ENCODE measurements at places on chromosomes 2 and 18.

GRCh38 chr2:127913808-127914457 lies 28.2 kb upstream of the AMMECR1L start:
- DNase-seq = no peak

GRCh38 chr2:96768083-96768561 lies 7.4 kb downstream of the CNNM4 start:
- no peak for DNase-seq

DNA sequence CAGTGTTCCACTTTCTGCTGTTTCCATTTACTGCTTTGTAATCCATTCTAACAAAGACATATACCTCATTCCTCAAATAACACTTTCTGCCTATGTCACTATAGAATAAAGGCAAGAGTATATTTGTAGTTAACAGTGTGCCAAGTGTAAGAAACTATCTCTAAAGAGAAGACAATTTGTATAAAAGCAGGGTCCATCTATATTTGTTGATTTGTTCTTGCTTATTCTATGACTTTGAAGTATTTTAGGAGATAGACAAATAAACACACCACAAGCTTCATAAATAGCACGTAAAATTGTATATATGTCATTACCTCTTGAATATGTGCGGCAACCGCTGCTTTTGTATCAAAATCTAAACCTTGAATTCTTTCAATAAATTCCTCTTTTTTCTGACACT lies 56.0 kb downstream of the CCDC88A start:
- DNase-seq = no peak

DNA sequence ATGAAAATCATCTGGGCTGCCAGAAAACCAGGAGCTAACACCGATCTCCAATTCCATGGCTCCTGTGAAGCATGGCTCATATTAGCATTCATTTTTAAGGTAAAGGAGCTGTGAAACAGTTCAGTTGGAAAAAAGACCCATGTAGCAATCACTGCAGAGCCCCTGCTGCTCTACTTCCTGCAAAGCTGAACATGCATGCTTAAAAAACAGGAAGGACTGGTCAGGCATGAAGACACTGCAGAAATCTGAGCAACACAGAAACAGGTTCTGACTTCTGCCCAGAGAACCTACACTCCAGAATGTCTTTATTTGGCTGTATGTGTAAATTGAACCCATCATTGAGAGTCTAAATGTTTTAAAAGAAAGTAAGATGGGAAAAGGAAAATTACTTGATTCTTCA lies 950.6 kb downstream of the DCDC2C start:
- DNase-seq = no peak

All from stimulated activated CD4-positive, alpha-beta T cell treated with anti-CD3 and anti-CD28 coated beads, Interleukin-1b, Interleukin-23, amount 100 ng/mL, for 4 hours (primary cell).